Activated CD8-positive, alpha-beta memory T cell treated with anti-CD3 and anti-CD28 coated beads, Interleukin-2, amount 10 ng/mL, durations not matched to agents 7 days and 5 days (primary cell): ENCODE measurements at places on chromosomes 12 and 14. TPM values are rescaled to one million over a fixed set of nuclear protein-coding genes. Genes with fewer than 3 reads are reported as not detected.

DNA sequence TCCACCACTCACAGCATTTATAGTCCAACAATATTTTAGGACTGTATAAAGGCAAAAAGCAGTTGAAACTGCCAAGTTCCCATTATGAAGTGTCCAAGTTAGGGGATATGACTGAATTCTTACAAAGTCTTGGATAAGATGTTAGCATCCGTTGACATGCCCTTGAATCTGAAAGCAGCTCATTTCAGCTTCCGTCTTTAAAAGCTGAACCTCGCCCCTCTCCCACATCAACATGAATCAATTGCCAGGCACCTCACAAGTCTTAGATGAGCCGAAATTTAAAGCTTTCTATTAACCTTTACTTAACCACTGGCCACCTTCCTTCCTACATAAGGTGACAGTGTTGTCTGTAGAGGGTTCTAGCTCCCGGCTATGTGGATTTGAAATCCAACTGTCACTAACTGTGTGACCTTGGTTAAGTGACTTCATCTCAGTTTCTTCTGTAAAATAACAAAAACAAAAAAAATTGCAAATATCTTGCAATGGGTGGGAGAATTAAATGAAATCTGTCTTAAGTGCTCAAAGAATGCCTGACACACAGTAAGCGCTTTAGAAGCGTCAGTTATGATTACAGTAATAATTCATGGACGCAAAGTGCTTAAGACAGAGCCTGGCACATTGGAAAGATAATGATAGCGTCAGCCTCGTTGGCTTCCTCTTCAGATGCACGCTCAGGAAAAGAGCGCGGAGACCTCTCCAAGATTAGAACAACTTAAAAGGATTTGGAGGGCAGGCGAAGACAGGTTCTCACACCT is 1.2 kb downstream of the PPP1CC start:
- H3K27me3 ChIP-seq = no peaks in the 10 kb centered on the region
- H3K4me3 ChIP-seq = peak overlapping the region; percentile 99
- H3K4me1 ChIP-seq = peaks cover 50% of the 10 kb centered on the region
- H3K27ac ChIP-seq = peak overlapping the region; percentile 99
- peaks cover 32% of the 10 kb centered on the region for H3K36me3 ChIP-seq
- peak; percentile 58 for DNase-seq

OTX2 gene
- total RNA-seq = not detected

GRCh38 chr12:15218794-15219193 is 2.4 kb downstream of the RERG start:
- peaks cover 7% of the 10 kb centered on the region for H3K4me1 ChIP-seq
- H3K27me3 ChIP-seq = peaks cover 56% of the 10 kb centered on the region
- no peaks in the 10 kb centered on the region for H3K36me3 ChIP-seq
- DNase-seq = no peak
- H3K4me3 ChIP-seq = no peak overlapping the region

LHX5 gene
- not detected for total RNA-seq

KDM2B gene
- 63.8 TPM for total RNA-seq

ST8SIA1 gene
- total RNA-seq = 2.7 TPM

DCTN2 gene
- total RNA-seq = 99.0 TPM

SOCS2 gene
- 24.6 TPM for total RNA-seq

- H3K27ac ChIP-seq = no peak overlapping the region
- H3K4me1 ChIP-seq = peaks cover 1% of the 10 kb centered on the region
- no peaks in the 10 kb centered on the region for H3K27me3 ChIP-seq
- H3K4me3 ChIP-seq = no peak overlapping the region
- no peak for DNase-seq
Measured at GRCh38 chr12:51070004-51070403, 13.4 kb downstream of the CSRNP2 start.

ERO1A gene
- 183 TPM for total RNA-seq

DNA sequence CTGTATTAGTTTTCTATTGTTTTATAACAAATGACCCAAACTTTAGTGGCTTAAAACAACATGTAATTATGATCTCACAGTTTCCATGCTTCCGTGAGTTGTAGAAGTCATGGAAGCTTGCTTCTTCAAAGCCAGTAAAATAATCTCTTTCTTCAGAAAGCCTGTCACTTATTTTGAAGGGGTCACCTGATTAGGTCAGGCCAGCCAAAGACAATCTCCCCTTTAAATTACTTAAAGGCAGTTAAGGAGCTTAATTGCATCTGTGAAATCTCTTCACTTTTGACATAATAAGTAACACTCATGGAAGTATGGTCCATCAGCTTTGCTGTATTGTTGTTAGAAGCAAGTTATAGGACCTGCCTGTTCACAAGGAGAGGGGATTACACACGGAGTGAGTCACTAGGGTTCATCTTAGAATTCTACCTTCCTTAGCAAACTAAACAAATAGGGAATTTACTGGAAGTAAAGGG is 89.8 kb downstream of the FAR2 start:
- no peak overlapping the region for H3K27ac ChIP-seq
- peaks cover 15% of the 10 kb centered on the region for H3K4me1 ChIP-seq
- no peaks in the 10 kb centered on the region for H3K27me3 ChIP-seq
- H3K4me3 ChIP-seq = no peak overlapping the region
- no peak for DNase-seq
